ENCODE measurements at places on chromosomes 3 and 15.

GRCh38 chr3:122146466-122146865, 37.0 kb upstream of the CASR start:
- no peak for DNase-seq

DNA sequence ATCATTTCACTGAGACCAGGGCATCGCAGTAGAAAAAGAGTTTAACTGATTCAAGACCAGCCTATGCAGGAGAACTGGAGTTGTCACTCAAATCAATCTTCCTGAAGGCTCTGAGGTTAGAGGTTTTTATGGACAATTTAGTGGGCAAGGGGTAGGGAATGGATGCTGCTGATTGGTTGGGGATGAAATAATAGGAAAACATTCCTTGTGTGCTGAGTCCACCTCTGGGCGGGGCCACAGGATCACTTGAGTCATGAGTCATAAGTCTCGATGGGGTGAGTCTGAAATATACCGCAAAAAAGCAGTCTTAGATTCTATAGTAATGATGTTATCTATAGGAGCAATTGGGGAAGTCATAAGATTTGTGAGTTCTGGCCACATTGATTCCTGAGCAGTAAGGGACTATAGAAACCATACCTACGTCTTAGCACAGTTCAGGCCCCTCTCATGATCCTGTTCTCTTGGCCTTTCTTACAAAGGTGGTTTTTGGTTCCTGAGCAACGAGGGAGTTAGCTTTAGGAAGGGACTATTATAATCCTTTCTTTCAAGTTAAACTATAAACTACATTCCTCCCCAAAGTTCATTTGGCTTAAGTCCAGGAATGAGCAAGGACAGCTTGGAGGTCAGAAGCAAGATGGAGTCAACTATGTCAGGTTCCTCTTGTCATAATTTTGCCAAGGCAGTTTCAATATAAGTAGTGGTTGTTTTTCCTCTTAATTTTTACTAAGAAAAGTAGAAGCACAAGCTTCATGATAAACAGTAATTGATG, 2.7 kb upstream of the OPA1 start:
- no peak for DNase-seq

DNA sequence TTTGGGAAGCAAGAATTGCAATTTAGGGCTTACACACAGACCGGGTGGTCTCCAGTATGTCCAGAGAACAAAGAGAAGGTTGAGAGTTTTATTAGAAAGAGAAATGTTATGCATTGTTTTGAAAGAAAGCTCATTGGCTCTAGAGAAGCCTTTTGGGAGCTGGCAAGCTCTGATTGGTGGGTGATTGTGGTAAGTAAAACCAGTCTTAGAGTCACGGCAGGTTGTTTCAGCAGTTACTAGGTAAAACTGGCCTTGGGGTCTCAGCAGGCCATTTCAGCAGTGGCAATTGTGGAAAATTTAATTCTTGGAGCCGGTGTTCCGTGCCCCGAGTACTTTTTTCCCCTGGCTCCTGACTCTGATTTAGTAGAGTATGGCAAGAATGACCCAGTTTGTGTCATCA, 78.1 kb downstream of the MRPL46 start:
- DNase-seq: no peak

DNA sequence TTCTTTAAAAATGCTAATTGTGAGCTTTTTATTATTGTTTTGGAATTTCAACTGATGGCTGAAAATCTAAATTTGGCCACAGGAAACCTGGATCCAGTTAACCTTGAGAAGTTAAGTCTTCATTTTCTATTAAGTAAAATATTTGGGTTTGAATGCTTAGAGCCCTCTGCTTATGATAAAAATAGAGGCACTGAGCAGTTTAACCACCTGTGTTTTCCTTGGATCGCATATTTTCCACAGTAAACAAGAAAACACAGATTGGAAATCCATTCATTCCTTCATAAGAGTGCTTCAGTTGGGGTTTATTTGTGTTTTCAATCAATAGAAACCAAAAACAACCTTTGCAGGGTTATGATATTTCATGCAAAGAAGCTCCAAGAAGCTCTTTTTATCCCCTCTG, 77.2 kb upstream of the HES1 start:
- DNase-seq: no peak

DNA sequence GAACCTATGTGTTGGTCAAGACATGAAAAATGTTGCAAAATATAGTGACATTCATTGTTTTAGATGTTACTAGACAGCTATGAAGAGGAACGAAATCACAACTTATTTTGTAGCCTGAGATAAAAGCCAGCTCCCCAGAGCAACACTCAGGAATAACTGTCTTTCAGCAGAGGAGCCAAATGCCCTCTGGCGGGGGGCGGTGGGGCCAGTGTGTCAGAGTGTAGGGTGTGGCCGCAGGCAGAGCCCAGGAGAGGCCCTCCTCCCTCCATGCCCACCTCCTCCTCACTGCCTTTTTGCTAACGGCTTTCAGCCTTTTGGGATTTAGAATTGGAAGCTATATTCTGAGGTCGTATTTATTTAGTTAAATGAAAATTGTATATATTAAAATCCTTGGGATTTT, 16.9 kb downstream of the APOD start:
- DNase-seq: no peak

- no peak for DNase-seq
Measured at GRCh38 chr3:139301183-139301582, 42.6 kb upstream of the MRPS22 start.

- DNase-seq: no peak
Measured at GRCh38 chr3:42257007-42257406, 9.0 kb downstream of the CCK start.

- DNase-seq: no peak
Measured at GRCh38 chr15:66841953-66842681, 140.1 kb downstream of the SMAD6 start.

- no peak for DNase-seq
Measured at GRCh38 chr15:80710635-80711554, 15.8 kb downstream of the ABHD17C start.

GRCh38 chr15:64809649-64810496, 15.6 kb downstream of the PIF1 start:
- no peak for DNase-seq

- no peak for DNase-seq
Measured at GRCh38 chr3:149018247-149018646, 26.9 kb downstream of the GYG1 start.

GRCh38 chr3:160403796-160404470, 4.5 kb downstream of the SMC4 start:
- DNase-seq: no peak

DNA sequence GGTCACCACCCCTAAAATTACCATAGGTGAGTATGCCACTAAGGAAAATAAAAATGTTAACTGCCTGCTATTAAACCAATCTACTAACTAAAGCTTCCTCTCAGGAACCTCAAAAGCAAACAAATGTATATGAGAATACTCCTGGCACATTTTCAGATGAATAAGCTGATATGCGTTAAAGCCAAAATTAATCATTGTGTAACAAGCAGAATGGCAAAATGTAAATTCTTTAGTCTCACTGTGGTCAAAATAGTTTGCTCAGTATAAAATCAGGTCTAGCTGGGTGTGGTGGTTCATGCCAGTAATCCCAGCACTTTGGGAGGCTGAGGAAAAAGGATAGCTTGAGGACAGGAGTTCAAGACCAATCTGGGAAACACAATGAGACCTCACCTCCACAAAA, 53.6 kb downstream of the SUMF1 start:
- DNase-seq: no peak

- no peak for DNase-seq
Measured at GRCh38 chr3:29324180-29324651, 43.3 kb downstream of the RBMS3 start.

DNA sequence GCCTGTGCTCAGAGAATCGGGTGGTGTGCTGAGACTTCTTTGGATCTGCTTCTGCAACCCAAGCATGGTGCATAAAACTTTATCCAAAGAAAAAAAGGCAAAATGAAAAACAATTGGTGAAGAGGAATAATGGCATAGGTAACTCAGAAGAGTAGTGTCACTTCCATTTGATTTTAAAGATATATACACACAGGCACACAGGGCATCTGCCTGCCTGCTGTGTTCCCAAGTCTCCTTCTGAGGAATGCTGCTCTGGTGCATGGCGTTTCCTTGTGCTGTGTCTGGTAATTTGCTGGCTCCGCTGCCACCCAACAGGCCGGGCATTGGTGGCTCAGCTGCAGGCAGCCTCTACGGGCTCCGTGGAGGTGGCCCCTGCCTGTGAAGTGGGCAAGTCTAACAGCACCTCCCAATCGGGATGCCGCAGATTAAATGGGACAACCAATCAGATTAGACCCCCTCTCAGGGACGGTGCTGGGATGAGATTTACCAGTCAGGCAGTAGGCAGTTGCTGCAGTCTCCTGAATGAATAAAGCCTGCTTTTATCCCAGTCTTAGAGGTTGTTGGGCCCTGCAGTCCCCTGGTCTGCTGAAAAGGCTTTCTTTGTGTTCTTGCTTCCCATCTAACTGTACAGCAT, 253.7 kb upstream of the RASGRP1 start:
- DNase-seq: no peak

DNA sequence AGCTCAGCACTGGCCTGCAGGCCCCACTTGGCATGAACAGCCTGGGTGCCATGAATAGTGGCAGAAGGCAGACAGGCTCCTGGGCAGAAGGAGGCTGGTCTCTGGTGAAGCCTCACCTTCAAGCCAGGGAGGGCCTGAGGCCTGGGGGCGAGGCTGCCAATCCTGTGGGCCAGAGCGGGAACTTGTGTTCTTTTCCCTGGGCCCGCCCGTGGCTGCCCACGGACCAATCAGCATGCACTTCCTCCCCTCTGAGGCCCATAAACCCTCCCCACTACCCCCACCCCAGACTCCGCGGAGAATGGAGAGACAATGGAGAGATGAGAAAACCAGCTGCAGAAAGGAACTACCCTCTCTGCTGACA, 283.8 kb upstream of the ROBO1 start:
- no peak for DNase-seq

- DNase-seq: no peak
Measured at GRCh38 chr3:46183330-46183729, 24.8 kb downstream of the CCR1 start.

DNA sequence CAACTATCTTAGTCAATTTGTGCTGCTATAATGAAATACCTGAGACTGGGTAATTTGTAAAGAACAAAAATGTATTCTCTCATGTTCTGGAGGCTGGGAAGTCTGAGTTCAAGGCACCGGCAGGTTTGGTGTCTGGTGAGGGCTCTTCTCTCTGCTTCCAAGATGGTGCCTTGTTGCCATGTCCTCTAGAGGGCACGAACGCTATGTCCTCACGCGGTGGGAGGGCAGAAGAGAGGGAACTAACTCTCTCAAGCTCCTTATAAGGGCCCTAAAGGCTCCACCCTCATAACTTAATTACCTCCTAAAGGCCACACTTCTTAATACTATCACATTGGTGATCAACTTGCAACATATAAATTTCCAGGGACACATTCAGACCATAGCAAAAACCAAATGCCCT, 108.4 kb downstream of the ADAMTSL3 start:
- DNase-seq: no peak

DNA sequence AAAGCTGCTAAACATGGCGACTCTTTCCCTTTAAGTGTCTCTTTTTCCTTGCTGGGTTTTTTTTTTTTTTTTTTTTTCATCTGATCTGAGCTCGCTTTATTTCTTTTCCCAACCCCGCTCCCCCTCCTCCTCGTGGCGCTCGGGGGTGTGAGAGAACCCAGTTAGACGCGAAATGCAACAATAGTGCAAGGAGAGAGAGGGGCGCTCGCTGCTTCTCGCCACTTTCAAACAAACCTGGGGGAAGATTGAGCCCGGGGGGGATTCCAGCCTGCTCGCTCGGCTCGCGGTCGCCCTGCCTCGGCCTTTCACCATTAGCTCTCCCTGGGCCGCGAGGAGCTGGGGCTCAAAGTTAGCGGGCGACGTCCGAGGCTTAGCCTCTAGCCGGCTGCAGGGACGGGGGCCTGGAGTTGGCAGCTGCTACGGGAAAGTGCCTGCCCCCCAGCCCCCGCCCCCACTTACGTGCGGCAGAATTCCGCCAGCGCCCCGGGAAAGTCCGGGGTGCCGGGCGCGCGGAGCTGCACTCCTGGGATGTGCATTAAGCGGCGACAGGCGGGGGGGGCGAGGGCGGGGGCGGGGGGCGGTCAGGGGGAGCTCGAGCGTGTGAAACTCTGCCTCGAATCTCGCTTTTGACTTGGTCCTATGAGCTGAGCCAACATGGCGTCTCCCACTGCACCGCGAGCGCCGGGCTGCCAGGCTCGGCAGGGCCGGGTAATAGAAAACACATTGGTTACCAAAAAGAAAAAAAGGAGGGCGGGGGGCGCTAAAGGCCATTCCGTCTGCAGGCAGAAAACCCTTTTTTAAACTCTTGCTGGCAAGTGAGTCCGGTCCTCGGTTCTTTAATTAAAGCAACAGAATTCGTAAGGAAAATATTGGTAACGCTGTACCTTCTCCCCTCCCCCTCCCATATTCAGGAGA, 10.4 kb downstream of the NR2F2 start:
- DNase-seq: no peak

DNA sequence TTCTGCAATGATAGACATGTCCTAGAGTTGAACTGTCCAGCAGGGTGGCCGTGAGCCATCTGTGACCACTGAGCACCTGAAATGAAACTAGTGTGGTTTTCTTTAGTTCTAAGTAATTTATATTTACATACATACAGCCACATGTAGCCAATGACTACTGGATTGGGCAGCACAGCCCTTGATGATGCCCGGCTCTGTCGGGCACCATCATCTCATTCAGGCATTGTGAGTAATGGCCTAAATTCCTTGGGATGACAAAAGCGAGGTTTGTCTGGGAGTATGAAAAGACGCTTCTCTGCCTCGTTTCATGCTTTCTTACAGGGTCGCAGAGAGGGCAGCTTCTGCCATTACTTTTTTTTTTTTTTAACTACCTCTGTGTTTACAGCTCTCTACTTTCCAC, 251.9 kb upstream of the HES1 start:
- DNase-seq: no peak

DNA sequence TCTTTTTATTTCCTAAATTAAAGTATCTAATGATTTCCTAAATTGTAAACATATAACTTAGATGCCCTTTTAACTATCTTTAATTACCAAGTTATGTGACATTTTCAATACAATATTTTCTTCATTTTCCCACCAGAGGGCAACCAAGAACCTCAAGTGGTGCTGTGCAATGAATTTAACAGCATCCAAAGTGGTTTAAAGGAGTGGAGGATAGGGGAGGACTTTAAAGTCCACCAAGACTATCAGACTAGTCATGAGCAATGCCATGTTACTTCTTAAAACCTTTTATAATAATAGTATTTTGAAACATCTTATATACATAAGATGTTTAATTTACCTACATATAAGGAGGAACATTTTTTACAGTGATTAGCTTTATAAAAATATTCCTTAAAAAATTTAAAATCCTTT, 74.4 kb downstream of the DLG1 start:
- DNase-seq: peak; percentile 60

- DNase-seq: no peak
Measured at GRCh38 chr3:20215636-20216035, 29.6 kb upstream of the SGO1 start.

GRCh38 chr3:41532976-41533375, 333.7 kb downstream of the CTNNB1 start:
- no peak for DNase-seq

DNA sequence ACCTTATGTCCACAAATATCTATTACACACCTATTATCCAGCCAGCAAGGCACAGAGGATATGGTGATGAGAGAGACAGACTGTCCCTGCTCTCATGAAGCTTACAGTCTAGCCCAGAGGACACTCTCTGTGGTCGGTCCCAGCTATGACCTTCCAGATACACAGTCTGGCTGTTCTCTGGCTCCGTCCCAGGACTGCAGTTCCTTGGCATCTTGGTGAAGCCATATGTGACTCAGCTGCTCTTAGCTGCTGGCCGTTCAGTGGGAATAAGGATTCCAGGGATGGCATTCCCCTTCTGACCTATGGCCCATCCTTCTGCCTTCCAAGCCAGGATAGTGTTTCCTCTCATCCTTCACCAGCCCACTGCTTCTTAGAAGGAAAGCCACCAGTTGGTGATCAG, 30.8 kb downstream of the MEX3B start:
- DNase-seq: no peak

- DNase-seq: no peak
Measured at GRCh38 chr3:81186412-81186811, 575.0 kb downstream of the GBE1 start.

All from SK-N-MC (cell line).